ENCODE measurements at places on chromosomes 16 and 17. TPM values are rescaled to one million over a fixed set of nuclear protein-coding genes. Genes with fewer than 3 reads are reported as not detected.

Gene PPP1R27
- total RNA-seq, result not detected

Gene CMTM1
- 2.1 TPM for total RNA-seq

Gene KRT33B
- not detected for total RNA-seq

Gene HBA2
- not detected for total RNA-seq

Gene CNGB1
- total RNA-seq, result not detected

Gene SLC6A4
- not detected for total RNA-seq
